ENCODE measurements at places on chromosomes 2 and 18.

DNA sequence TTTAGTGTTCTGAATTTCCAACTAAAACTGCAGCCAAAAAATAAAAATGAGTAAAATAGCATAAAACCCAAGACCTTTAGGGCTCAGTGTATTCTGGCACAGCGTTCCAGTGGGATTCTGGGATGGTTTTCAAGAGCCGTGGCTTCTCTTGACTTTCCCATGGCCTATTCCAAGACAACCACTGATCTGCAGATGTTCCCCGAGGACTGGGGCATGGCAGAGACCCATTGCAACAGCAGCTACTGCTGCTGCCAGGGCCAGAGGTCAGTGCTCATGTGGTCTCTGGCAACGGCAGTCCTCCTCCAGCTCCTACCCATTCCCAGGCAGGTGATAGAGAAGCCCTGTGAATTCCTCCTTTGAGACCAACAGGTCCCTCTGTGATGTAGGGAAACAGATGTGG, 26.8 kb downstream of the TNP1 start:
- DNase-seq = no peak

DNA sequence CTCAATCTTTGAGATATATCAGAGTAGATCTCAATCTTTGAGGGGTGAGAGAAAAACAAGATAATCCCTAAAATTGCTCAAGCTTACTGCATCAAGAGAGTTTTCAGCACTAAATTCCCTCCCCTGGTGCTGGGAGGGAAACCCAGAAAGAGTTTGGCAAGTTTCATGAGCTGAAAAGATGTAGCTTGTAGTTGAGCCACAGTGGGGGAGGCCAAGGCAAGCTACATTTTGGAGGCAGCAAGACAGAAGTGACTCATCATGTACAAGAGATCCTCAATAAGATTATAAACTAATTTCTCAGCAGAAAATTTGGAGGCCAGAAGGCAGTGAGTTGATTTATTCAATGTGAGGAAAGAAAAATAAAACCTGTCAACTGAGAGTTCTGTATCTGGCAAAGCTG, 308.2 kb downstream of the PIEZO2 start:
- DNase-seq = no peak

GRCh38 chr2:52659546-52659945, 1108.1 kb upstream of the CHAC2 start:
- no peak for DNase-seq

GRCh38 chr2:70509565-70509964, 44.1 kb downstream of the TGFA start:
- no peak for DNase-seq

DNA sequence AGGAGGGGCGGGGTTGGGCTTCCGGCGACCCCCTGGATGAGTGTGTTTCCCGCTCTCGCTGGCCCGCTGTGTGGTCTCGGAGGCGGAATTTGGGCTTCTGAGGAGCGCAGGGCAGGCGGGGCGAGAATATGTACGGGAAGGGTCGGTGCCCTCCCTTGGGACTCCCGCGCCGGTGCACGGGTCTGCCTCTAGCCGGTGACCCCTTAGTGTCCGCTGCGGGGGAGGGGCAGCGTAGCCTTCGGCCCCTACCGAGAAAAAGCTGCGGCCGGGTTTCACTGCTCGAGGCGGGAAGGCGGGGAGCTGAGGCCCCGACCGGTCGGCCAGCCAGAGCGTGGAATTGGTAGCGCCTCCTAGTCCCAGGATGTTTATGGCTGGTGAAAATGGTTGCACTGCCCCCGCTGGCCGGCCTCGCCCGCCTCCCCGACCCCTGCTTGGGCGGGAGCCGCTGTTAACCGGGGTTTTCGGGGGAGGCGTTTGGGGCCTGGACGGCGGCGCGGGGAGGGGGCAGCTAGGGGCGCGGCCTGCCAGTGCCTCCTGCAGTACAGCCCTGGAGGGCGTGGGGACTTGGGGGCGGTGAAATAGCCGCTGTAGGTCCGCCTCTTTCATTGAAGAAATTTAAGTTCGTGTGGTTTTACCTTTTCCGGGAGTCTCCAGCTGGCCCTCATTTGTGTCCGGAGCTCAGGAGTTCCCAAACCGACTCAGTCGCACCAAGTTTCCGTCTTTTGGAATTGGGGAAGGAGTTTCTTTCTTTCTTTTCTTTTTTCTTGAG, at the start of gene UGP2:
Gene UGP2, plus strand, starts transcription at position 643 of the 769 bp plus-strand sequence. CDS start 290 bp downstream, outside the sequence.
- peak; percentile 71 for DNase-seq

DNA sequence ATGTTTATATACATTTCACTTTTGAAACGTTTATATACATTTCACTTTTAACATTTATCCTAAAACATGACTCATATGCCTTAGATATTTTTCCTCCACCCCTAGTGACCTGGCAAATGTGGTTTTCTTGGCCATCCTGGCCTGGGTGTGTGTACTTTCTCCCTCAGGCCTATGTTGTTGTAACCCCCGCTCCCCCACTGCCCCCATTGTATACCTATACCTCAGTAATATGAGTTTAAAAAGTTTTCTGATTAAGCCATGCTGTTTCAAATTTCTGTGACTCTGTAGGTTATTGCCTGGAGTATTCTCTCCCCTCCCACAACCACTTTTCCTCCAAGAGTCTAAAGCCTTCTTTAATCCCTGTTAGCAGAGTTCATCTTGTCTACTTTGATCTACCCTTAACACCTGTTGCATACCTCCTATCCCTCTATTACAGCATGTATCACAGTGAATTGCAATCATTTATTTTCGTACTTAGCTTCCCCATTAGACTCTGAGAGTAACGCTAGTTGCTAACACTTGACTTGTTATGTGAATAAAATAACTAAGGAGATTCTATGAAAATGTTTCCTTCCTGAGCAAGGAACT, 67.9 kb downstream of the LCLAT1 start:
- no peak for DNase-seq

GRCh38 chr2:74555610-74556103, 1.1 kb downstream of the DOK1 start:
- no peak for DNase-seq

DNA sequence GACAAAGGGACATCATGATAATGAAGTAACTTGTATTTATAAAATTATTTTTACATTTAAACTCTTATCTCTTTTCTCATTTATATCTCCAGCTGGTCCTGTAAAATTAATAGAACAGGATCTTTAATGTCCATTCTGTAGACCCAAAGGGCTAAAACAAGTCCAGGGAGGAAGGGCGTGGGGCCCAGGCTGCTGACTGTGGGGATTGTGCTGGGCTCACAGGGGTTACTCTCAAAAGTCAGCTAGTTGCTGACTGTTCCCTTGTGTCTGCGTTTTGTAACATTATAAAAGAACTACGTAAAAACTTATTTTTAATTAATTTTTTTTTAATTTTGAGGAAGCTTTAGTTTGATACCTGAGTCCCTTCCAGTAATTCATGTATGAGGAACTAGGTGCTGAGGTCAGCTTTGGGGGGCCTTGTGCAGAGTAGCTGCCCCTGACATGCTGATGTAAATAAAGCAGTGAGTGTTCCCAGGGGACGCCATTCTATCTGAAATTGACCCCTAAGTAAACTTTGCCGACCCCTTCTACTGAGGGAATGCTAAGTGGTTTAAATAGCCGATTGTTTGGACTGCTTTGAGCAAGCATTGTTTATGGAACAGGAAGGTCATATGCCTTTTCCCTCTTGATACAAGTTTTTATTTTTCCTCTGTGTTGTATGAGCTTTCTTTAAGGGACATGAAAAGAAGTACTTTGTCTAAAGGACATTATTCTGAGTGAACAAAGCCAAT, 56.4 kb downstream of the MERTK start:
- DNase-seq = no peak

Data from CD8-positive, alpha-beta T cell (primary cell).